Activated naive CD4-positive, alpha-beta T cell treated with anti-CD3 and anti-CD28 coated beads, Interleukin-2, amount 50 U/mL, for 72 hours (primary cell): ENCODE measurements at places on chromosomes 3 and 15.

DNA sequence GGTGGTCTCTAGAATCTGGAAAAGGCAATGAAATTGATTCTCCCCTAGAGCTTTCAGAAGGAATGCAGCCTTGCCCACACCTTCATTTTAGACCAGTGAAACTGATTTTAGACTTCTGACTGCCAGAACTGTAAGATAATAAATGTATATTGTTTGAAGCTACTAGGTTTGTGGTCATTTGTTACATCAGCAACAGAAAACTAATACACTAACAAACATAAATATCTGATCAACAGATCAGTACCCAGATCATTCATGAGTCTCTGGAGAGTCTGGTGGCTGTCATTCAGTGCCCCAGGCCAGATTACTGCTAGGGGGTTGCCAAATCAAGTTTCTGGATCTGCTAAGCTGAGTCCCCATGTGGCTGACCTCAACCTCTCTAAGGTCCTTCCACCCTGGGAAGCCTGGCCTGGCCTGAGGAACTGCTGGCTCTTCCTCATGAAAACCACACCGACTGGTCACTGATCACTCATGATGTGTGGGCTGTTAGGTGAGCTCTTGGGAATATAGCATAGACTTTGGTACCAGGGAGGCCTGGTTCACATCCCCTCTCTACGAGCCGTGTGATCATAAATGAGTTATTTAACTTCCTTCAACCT lies 11.1 kb upstream of the LACTB start:
- no peak for DNase-seq

DNA sequence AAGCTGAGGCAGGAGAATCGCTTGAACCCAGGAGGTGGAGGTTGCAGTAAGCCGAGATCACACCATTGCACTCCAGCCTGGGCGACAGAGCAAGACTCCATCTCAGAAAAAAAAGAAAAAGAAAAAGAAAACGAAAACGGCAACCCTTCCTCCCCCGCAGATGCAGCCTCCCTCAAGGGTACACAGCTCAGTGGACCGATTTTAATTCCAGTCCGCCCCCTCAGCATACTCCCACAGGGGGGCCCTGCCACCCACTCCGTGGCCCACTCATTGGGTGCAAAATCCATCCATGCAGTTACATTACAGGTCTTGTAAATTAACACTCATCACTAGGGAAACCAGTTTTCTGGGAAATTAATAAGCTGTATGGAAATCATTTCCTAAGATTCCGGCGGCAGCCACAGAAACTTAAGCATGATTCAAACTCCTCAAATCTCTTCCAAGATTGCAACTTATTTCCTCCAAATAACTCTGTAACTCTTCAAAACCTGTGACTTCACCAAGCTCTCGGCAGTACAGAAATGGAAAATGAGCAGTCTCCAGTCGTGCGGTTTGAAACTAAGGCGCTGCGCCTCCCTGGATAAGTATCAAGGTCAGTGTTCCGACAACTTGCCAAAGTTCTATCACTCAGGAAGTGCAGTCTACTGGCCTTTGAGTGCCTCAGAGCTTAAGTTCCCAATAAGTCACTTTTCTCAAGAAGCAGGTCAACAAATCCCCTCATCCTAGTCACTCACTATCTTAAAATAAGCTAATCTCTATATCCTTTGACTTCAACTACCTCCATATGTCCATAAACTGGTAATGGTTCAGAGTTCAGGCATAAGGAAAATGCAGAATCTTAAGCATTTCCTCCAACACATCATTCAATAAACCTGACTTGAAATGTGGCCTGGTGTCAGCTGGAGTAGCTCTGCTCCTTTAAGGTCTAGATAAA lies 24.7 kb upstream of the KLHL6 start:
- DNase-seq = no peak

- DNase-seq = no peak
Observed at GRCh38 chr15:67094001-67094826, 28.8 kb downstream of the SMAD3 start.

GRCh38 chr3:30847592-30847991 lies 46.9 kb downstream of the GADL1 start:
- no peak for DNase-seq

DNA sequence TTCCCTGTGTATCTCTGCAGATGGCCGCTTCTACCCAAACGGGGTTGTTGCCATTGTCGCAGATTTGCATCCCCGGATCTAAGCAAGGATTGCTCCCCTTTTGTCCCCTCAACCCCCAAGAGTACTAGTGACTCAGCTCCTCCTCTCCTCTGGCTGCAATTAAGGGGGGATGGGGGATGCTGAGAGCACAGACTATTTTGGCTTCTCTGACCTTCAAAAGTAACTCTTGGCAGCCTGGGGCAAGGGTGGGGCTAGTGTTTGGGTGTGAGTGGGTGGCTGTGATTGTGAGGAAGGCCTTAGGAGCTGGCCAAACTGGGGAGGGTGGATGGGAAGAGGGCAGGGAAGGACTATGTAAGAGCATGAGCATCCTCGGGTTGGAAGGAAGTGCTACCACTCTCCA lies 1.2 kb upstream of the MAP1A start:
- DNase-seq = no peak

- no peak for DNase-seq
Observed at GRCh38 chr15:43070893-43071292, 34.9 kb downstream of the UBR1 start.

- no peak for DNase-seq
Observed at GRCh38 chr3:22353126-22353525, 602.1 kb upstream of the ZNF385D start.

- DNase-seq = no peak
Observed at GRCh38 chr15:77282333-77282732, 137.6 kb downstream of the PEAK1 start.
